ENCODE measurements at places on chromosomes 4 and X.

DNA sequence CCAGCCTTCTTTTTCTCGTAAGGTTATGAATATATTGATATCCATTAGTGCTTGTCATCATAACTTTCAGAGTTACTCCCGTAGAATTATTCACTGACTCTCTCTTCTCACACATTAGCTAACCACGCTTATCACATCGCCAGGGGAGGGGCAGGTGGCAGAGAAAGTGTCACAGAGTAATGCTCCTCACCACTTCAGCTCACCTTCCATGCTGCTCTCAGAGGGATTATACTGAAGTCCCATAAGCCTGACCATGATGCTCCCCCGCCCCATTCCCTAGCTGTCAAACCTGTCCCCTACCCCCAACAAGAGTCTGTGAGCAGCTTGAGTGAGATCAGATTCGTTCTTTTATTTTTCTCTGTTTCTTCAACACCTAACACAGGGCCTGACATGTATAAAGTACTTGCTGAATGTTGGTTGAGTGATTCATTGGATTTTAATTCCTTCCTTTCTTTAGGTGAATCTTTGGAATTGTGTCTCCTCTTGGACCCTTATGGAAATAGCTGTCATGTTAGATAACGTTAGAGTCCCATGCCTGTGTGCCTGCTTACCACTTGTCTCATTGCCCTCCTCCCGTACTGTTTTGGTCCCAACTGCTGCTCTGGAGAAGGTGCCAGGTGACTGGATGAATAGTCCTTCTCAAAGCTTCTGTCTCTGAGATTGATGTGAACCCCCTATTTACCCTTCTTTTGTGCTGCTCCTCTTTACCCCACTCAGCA is 55.1 kb downstream of the RS1 start:
- no peak for DNase-seq

DNA sequence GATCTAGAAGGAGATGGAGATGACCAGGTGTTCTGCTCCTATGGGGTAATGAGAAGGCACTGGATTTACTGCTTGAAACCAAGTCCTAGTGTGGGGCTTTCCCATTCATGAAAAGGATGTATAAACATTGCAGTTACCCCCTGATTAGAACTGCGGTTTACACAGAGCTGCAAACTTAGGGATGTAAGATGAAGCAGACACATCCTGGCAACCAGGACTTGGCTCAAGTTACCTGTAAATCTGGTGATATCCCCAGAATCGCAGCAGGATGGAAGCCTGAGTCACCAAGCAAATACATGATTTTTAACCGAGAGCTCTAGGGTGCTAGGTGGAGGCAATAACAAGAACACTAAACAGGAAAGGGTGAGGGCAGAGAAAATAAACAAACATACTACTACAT is 178.6 kb upstream of the MAMLD1 start:
- no peak for DNase-seq

GRCh38 chr4:54318904-54319303 is 89.8 kb downstream of the PDGFRA start:
- no peak for DNase-seq

- DNase-seq = no peak
These were observed 3.7 kb upstream of the LCORL start for GRCh38 chr4:18025288-18025687.

DNA sequence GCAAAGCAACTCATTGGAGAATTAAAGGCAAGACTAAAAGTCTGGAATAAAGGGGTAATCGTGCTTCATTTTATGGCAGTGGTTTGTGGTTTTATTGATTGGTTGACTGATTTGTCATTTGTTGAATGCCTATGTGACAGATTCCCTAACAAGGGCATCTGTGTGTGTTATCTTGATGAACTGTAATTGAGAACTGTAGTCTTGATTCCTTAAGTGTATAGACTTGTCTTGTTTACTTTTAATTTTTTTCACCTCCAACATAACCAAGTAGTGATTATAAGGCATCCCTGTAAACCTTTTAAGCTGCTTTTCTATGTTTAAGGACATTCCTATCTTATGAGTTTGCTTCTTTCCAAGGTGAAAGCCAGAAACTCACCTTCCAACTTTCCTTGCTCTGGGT is 216.0 kb upstream of the TAPT1 start:
- DNase-seq = no peak

DNA sequence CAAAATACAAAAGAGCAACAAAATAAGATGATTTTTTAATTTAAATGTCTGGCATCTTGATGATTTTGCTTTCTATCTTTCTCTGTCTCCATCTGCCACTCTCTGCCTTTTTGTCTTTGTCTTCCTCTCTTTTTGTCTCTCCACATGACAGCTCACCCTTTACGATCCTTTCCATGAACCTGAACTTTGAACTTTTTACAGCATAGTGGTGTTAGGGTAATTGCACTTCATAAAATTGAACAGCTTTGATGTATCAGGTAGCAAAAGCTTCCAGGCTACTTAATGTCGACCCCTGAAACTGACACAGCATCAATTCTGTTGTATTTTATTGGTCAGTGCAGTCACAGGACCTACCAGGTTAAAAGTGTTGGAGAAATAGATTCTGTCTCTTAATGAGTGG is 1517.0 kb downstream of the ADGRL3 start:
- DNase-seq = no peak

- no peak for DNase-seq
These were observed 39.9 kb upstream of the SPIN2A start for GRCh38 chrX:57177070-57177469.

DNA sequence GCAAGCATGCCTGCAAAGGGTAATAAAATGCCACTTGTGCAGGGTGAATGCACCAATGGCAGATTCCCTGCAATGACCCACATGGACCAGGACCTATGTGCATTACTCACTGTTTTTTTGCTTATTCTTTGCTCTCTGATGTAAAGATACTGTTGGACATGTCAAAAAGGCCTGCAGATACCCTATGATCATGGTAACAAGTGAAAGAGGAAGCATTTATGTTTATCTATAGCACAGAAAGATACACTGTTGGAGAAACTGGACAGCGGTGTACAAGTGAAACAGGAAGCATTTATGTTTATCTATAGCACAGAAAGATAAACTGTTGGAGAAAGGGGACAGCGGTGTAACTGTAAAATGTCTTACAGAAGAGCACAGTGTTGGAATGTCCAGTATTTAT is 127.5 kb downstream of the PAPSS1 start:
- no peak for DNase-seq

GRCh38 chr4:153724606-153725005 is 35.2 kb downstream of the RNF175 start:
- DNase-seq = no peak

DNA sequence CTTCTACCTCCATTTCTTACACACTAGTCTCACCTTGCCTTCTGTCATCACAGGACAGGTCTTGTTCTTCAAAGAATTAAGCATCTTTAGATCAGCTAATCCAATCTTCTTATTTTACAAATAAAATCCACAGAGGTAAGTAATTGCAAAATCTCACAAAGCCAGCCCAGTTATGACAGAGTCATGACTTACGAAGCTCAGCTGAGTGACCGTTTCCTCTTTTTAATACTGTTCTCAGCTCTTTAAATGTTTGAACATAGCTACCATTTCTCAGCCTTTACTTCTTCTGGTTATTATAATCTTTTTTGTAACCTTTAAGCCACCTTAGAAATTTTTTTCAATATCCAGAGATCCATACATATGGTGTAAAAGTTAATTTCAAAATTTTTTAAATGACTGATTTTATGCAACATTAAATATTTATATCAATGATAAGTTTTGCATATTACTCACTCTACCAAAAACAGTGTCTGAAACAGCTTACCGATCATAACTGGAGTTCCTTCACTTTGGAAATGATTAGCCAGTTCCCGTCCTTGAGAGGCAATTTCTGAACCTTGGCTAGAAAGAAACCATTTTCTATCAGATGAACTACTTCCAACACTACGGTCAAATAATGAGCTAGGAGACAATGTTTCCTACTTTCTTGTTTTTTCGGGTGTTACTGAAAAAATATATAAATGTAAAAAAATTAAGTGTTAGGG is 8.8 kb downstream of the ANKRD37 start:
- no peak for DNase-seq

GRCh38 chrX:100341142-100341510 is 68.9 kb downstream of the PCDH19 start:
- no peak for DNase-seq

DNA sequence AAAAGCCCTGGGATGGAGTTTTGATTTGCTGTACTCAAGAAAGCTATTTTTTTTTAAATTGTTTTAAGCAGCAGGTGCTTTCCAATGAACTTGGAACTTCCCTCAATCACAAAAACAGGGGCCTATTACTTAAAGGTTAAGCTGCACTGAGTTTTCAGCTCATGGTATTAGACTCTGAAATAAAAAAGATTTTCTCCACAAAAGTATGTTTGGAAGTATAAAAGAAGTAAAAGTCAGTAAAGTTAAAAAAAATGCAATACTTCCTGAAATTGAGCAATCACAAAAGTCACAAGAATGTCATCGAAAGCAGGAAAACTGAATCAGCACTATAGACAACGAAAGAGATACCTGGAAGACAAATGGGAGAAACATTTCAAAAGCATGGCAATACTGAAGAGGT is 38.9 kb upstream of the PLAC8 start:
- no peak for DNase-seq
